ENCODE measurements at places on chromosomes 7 and 10.

GRCh38 chr7:93117327-93117726, 452 bp downstream of the SAMD9 start:
- DNase-seq: no peak

GRCh38 chr10:108688314-108688713, 1235.0 kb downstream of the XPNPEP1 start:
- DNase-seq: no peak

GRCh38 chr7:47149208-47149839, 432.6 kb downstream of the TNS3 start:
- DNase-seq: no peak

DNA sequence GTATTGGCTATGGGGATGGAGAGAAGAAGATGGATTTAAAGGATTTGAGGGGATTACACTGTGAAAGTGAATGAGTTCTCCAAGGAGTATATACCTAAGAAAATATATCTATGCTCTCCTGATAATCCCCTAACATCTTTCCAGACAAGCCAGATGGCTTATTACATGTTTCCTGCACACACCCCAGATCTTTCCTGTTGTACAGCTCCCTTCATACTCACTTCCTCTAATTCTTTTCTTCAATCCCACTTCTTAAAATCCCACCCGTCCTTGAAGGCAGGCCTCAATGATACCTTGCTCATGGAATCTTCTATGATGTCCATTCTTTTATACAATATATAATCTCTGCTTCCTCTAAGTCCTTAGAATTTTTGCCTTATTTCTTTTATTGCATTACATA, 317.2 kb upstream of the DGKB start:
- no peak for DNase-seq

DNA sequence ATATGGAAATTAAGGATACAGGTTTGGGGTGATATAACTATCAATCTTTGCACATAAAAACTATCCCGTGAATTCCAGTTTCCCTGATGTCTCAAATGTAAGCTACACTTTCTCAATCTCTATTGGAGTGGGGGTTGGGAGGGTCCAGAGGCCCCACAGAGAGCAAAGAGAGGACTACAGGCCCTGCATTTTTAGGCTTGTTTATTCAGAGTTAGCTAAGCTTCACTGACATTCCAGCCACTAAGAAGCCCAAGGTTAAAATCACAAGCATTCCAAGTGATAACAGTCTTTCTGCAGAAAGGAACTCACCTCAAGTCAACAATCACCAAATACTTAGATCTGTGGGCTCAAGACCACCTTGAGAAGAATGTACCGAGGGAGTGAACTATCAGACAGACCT, 31.6 kb upstream of the LAMB1 start:
- no peak for DNase-seq

Measured in dorsolateral prefrontal cortex (tissue), 122 donors.